ENCODE measurements at places on chromosomes 7 and 10.

DNA sequence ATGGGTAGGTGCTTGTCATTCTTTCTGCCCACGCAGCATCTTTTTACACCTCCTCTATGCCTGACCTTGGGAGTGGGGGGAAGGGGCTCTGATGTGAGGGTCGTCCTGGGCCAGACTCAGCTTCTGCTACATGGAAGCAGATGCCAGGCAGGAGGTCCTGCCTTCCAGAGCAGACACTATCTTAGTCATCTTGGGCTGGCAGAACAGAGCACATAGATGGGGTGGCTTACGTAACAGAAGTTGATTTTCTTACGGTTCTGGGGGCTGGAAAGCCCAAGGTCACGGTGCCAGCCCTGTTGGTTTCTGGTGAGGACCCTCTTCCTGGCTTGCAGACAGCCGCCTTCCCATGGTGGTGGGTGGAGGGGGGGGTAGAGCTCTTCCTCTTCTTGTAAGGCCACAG lies 159.0 kb downstream of the PRKAG2 start:
- DNase-seq, result no peak

GRCh38 chr7:2510909-2511768 lies 8.4 kb upstream of the LFNG start:
- peak; percentile 22 for DNase-seq

DNA sequence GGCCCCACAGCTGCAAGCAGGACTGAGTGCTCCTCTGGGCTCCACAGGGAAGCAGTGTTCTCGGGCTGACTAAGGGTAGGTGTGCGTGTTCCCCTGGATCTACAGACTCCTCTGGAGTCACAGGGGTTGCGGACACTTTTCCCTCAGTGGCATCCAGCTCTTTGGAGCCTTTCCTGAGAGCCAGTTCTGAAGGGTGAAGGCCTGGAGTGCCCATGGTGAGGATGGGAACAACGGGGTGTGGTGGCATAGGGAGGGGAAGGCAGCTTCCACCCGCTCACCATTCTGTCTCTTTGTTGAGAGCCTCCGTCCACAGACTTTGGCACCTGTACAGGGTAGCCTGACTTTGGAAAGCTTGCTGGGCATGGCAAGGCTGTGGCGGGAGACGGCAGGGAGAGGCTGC lies 104.1 kb upstream of the PCBD1 start:
- DNase-seq, result no peak

- no peak for DNase-seq
Measured at GRCh38 chr10:108500396-108500795, 1335.9 kb upstream of the SORCS1 start.

DNA sequence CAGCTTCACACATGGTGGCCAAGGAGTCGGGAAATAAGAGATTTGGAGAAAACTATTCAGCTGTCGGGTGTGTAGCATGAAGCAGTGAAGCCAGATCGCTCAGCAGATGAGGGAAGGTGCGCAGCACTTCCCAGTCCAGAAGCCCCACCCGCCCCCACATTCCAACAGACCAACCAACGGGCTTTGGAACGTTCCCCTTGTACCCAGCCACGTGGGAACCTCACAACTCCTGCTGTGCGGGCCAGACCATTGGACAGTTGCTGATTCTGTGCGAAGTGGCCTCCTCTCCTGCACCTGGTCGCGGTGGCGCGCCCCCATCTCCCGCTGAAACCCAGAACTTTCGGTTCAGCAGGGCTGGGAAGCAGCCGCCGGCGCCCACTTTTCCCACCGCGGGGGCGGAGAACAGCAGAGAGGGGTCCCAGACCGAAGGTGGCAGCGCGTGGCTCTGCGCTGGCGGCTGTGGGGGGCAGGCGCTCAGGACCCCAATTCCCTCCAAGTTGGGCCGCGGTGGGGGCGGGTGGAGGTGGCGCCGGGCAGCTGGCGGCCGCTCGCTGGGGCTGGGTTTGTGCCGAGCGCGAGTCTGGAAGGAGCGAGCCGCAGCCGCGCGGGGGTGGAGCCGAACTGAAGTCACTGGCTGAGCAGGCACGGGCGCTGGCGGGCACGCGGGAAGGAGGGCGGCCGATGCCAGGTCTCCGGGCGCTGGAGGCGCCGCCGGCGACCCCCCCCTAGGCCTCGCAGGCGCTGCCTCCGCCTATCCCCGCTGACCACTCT lies 1301.5 kb upstream of the SORCS1 start:
- no peak for DNase-seq

- DNase-seq, result no peak
Measured at GRCh38 chr7:131076032-131076431, 251.6 kb upstream of the MKLN1 start.

DNA sequence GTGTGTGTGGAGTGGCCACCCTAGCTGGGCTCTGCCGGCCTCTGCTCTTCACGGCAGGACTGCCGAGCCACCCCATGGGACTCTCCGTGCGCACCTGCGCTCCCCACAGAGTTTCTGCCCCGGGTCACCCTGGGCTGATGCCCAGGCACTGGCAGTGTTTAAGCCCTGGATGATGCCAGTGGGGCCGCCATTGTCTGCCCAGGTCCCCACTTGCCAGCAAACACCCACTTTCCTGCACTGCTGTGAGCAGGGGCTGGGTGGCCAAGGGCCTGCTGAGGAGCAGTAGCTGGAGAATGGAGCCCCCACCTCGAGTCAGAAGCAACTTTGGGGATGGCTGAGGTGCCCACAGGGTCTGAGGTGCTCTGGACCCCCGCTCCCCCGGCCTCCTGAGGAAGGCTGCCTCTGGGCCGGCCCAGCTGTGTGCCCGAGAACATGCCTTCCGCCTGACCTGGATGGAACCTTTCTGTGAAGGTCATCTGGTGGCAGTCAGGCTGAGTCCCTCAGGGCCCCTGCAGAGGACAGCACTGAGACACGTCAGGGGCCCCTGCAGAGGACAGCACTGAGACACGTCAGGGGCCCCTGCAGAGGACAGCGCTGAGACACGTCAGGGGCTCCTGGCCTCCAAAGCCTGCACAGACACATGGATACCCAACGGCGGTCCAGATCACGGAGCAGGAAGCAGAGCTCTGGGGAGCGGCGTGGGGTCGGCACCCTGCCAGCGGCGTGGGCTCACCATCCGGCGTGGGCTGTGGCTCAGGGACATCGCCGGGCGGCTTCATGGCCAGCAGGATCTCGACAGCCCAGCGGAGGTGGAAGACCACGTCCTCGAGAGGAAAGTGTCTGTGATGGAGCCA lies 62.0 kb downstream of the CFAP46 start:
- DNase-seq, result no peak
